ENCODE measurements at places on chromosomes 3 and 15. TPM values are rescaled to one million over a fixed set of nuclear protein-coding genes. Genes with fewer than 3 reads are reported as not detected.

The ATG7 gene
- 38.2 TPM for total RNA-seq

The TMIE gene
- total RNA-seq: 1.5 TPM

The FGF7 gene
- total RNA-seq: not detected

The CLEC3B gene
- total RNA-seq: 0.25 TPM

The CCPG1 gene
- 34.0 TPM for total RNA-seq

DNA sequence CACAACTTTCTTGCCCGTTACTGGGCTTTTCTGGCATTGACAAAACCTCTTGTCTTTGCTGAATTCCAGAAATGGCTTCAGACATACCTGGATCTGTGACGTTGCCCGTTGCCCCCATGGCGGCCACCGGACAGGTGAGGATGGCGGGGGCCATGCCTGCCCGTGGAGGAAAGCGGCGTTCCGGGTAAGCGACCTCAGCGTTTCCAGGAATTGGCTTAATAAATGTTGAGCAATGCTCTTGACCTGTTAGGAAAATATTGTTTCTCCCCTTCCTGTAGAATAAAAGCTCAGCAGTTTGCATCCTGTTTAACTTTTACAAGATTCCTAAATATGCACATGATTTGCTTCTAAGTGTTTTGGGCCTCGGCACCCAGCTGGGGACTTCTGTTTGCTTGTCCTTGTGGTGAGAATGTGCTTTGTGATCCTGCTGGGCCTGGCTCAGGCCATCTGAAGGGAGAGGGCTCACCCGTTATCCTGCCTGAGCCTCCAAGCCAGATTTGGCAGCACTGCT lies 46.7 kb downstream of the ARNT2 start:
- no peak for DNase-seq

GRCh38 chr3:44324584-44324983 lies 14.0 kb upstream of the TCAIM start:
- no peak for DNase-seq

GRCh38 chr15:55389264-55389607 lies 18.9 kb downstream of the CCPG1 start:
- DNase-seq: no peak

GRCh38 chr15:101156509-101157159 lies 95.2 kb downstream of the CHSY1 start:
- no peak for DNase-seq
